Mesenchymal stem cell (in vitro differentiated cells and primary cell): ENCODE measurements at places on chromosomes 3 and 15.

- no peak for DNase-seq
These were observed 47.4 kb upstream of the SYN2 start for GRCh38 chr3:11956781-11957180.

DNA sequence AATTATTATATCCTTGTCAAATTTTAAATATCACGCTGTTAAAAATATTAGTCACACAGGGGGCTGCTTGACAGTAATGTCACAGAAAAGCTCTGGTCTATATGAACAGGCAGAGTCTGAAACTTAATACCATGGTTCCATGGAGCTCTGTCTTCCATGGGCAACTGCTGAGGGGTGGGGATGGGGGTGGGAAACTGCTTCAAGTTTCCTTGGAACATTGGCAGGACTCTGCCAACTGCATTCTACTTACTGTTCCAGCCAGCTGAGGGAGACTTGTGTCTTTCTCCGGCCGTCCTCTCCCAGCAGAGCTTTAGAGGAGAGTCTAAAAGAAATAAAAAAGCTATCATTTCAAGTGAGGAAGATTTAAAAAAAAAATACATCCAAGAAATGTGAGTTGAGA lies 348.7 kb downstream of the ZIC1 start:
- DNase-seq: no peak

GRCh38 chr3:142087676-142088075 lies 61.7 kb downstream of the TFDP2 start:
- DNase-seq: peak; percentile 15

- DNase-seq: no peak
These were observed 32.1 kb downstream of the CNTN4 start for GRCh38 chr3:2130726-2131125.

- no peak for DNase-seq
These were observed 16.4 kb upstream of the ALDH1A3 start for GRCh38 chr15:100863075-100863795.

GRCh38 chr3:14124223-14124614 lies 451 bp downstream of the CHCHD4 start:
- peak; percentile 31 for DNase-seq

DNA sequence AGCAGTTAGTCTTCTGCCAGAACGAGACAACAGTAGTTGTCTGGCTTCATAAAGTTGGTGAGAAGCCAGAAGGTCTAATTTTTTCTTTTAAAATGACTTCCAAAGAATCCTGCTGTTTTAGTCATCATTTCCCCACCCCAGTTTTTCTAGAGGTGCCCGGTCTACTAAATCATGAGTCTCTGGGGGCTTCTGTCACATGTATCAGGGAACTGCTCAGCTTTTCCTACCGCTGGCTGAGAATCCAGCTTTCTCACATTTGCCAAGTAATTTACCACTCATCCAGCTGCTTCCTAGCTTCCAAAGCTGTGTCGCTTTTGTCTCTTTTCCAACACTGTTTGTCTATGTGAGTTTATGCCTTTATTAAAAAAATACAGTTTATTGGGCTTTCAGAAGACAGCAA lies 183.3 kb downstream of the NSUN3 start:
- DNase-seq: no peak

GRCh38 chr15:81026836-81027599 lies 26.3 kb downstream of the TLNRD1 start:
- DNase-seq: no peak

GRCh38 chr3:153599685-153600084 lies 437.7 kb downstream of the RAP2B start:
- DNase-seq: peak; percentile 87

DNA sequence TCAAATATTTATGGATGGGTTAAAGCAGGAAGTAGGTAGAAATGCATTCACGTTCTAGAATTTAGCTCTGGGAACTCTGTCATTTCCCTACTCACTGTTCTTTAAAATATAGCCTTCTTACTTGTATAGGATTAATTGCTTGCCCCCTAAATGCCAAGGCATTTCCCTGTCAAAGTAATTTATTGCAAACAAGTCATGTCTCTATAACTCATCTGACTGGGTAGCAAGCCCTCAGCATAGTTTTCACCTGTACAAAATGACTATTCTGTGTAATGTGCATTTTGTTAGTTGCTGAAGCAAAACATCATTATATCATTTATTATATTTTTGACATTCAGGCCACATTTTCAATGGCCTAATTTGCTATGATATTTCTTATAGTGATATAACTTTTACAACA lies 1308.2 kb upstream of the EPHA6 start:
- no peak for DNase-seq

- no peak for DNase-seq
These were observed 49.4 kb upstream of the INSYN1 start for GRCh38 chr15:73802431-73803041.

DNA sequence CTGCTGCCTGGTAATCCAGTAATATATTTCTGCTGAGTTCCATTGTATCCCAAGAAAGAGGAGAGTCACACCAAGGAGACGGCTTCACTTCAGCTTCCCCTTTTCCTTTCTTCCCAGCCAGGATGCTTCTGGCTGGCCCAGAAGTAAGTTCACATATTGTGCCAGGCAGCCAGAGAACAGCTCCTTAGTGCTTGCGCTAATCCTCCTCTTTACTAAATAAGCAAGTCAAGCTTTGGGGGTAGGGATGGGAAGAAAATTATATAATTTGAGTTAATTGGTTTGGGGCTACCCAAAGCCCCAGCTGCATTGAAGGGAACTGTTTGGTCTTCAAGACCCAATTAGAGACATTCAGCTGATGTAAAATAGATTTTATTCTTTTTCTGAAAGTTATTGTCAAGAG lies 218.8 kb upstream of the HES1 start:
- no peak for DNase-seq

DNA sequence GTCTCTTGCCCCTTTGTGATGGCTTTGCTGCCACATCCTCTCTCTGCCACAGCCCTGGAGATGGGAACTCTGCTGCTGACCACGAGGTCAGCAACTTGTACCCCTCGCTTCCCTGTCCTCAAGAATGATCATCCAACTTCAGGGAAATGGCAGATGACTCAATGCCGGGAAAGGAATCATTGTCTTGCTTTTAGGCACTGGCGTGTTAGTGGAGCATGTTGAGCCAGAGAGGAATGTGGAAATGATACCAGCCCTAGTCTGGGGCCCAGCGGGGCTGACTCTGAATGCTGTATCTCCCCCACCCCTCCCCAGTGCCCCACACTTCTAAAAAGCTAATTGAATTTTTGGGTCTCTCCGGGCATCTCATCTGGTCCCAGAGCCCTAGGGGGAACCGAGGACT lies 184.9 kb upstream of the BHLHE40 start:
- DNase-seq: no peak

GRCh38 chr15:90610190-90610589 lies 80.5 kb downstream of the CRTC3 start:
- peak; percentile 48 for DNase-seq

- no peak for DNase-seq
These were observed 241.4 kb upstream of the TRIM42 start for GRCh38 chr3:140436421-140436820.

DNA sequence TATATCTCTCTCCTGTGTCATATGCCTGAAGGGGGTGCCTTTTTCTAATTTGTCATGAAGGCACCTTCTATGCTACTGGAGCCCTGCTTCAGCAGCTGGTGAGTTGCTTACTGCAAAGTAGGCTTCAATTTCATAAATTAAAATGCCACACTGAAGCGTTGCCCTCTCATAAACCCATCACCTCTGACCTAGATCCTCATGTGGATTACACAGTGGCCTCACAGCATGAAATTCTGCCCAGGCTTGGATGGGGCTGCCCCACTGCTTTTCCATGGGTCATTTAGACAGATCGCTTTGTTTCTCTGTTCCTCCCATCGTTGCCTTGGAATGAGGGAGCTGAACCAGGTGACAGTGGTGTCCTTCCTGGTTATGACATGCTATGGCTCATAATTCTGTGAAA lies 131.2 kb downstream of the RPL22L1 start:
- DNase-seq: no peak

DNA sequence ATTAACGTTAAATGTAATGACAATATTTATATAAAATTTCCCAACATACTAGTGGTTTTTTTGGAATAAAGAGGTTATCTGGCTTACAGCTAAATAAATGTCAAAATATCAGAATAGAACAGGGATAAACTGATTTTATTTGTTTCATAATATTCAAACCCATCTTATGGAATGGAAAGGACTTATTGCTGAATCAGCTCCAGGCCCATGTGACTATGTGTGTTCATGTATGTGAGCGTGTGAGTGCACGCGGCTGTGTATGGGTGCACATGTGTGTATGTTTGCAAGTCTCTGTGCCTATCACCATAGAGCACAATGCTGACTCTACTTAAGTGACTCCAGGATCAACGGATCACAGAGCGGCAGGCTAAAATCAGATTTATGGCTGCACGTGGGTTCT lies 392.3 kb upstream of the GRM7 start:
- no peak for DNase-seq

DNA sequence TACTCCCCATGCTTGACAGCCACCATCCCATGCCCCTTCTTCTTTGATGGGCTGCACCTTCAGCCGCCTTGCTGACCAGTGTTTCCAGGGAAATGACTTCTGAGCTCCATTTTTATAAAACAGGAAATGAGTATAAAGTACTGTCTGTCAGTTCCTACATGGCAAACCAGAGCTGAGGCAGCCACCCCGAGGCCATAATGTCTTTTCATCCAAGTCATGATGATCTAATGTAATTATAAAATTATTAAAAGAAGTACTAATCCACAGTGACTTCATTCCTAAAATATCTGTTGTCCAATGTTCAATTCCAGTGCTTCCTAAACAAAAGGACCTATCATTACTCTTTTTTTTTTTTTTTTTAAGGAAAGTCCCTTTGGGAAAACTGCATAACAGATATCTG lies 75.2 kb upstream of the HERC1 start:
- no peak for DNase-seq

DNA sequence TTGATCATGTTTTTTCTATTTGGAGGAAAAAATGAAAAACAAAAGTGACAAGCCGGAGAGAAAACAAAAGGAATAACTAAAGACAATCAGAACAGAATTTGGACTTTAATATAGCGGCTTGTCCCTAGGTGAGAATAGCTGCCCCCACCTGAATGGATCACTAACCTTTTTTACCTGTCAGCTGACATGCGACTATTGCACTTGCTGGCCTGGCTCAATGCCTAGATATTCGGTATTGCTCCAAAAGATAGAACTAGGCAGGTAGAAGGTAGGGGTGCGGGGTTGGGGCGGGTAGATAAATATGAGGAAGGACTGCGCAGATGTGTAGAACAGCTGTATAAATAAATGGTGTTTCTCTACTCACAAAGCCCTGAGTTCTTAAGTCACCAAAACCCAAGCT lies 650 bp upstream of the MORC1 start:
- DNase-seq: no peak

- peak; percentile 78 for DNase-seq
These were observed 60.5 kb upstream of the MME start for GRCh38 chr3:155019575-155019974.

DNA sequence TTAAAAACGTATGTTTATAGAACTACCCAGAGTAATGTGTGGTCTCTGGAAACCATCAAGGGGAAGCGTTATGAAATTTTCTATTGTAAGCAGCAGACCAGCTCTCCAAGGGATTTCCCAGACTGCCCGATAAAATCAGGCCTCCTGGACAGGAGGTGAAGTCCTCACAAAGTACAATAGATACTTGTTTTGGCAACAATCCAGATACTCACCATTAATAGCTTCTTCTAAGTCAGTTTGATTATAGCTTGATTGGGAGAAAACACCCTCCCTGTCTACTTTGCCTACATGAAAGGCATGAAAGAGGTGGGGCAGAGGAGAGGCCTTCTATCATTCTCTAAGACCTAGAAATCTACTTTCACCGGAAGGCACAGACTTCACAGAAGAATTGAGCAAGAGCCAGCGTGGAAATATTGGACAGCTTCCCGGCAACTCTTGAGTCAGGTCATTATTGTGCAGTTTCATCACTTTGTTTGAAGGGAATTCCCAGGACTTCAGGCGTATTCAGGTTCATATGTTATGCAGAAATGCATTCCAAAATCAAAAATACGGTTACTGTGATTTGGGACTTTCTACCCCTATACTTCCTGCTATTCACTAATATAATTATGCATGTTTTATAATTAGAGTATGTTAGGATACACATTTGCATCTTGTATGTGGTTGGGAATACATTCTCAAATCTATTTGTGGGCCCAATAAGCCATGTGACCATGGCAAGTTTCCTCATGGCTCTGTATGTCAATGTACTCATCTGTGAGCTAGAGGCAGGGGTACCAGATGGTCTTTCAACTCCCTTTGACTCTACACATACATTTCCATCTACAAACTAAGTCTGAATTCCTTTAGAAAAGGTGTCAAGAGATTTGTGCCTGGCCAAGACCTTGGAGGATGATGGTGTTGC lies 103.5 kb downstream of the CD47 start:
- DNase-seq: peak; percentile 95

GRCh38 chr3:141454906-141455602 lies 31.8 kb upstream of the RASA2 start:
- DNase-seq: peak; percentile 86

GRCh38 chr3:196323691-196324090 lies 5.7 kb upstream of the DYNLT2B start:
- DNase-seq: no peak

GRCh38 chr3:182244222-182244971 lies 532.7 kb downstream of the SOX2 start:
- no peak for DNase-seq

- peak; percentile 86 for DNase-seq
These were observed 966 bp upstream of the PKM start for GRCh38 chr15:72231833-72232478.

- peak; percentile 92 for DNase-seq
These were observed 33.6 kb downstream of the TMEM212 start for GRCh38 chr3:171876680-171877147.

DNA sequence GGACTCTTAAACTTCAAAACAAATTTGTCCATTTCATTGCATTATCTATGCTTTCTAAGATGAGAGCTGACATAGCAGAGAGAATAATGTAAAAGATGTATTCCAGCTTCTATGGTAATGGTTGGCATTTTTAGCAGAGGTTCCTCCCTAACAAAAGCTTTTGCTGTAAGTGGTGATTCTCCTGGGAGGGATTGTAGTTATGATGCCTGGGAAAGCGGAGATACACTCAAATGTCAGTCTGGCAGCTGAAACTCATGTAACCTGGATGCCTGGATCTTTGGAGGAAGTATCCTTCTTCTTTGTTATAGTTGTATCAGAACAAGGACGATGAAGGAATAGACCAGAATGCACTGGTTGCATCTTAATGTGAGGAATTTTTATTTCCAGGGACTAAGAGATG lies 7.5 kb downstream of the CHL1 start:
- no peak for DNase-seq

GRCh38 chr3:12893852-12894251 lies 52.5 kb upstream of the RPL32 start:
- DNase-seq: no peak

DNA sequence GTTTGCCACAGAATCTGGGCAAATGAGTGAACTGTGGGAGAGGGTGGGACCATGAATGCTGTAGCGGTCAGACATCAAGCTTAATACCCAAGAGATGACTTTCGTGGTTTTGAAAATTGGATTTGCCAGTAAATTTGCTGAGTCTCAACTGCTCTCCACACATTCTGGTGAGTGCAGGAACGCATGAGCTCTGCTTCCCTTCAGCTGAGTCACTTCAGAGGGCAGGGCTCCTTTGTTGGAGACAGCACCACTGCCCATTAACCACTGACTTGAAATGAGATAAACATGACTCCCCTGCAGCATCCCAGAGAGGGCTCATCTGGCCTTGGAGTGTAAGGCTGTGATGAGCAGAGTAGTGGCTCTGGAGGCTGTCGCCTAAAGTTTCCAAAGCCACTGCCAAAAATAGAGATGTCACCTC lies 22.6 kb downstream of the RARRES1 start:
- peak; percentile 94 for DNase-seq
